Activated CD8-positive, alpha-beta memory T cell treated with anti-CD3 and anti-CD28 coated beads for 4 hours (primary cell): ENCODE measurements at places on chromosomes 1 and 21.
A peak's percentile ranks its signal among the peaks of the same experiment; 100 is the strongest.

DNA sequence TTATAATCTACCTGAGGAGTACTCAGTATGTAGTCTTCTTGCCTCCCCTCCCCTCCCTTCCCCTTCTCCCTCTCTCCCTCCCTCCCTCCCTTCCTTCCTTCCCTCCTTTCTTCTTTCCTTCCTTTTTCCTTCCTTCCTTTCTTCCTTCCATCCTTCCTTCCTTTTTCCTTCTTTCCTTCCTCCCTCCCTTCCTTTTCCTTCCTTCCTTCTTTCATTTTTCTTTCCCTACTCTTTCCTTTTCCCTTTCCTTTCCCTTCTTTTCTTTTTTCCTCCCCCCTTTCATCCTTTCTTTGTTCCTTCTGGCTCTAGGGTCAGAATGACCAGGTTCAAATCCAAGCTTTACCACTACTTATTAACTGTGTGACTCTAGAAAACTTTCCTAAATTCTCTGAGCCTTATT lies 48.5 kb upstream of the HAO2 start:
- DNase-seq = no peak

GRCh38 chr1:17609529-17609928 lies 70.0 kb downstream of the ARHGEF10L start:
- no peak for DNase-seq

- peak; percentile 60 for DNase-seq
These were observed 4.4 kb upstream of the LGR6 start for GRCh38 chr1:202189001-202189790.

DNA sequence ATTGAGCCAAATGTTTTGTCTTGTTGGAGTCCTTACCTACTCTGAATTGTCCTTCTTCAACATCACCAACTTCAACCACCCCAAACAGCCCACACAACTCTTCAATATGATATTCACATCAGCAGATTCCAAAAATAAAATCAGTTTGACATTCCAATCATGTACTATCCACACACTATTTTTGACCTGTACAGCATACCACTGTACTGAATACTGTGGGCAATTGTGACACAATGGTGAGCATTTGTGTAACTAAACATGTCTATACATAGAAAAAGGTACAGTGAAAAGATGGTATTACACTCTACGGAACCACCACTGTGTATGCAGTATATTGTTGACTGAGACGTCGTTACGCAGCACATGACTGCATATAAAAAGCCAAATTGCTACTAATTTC lies 223.1 kb downstream of the KCNT2 start:
- no peak for DNase-seq

DNA sequence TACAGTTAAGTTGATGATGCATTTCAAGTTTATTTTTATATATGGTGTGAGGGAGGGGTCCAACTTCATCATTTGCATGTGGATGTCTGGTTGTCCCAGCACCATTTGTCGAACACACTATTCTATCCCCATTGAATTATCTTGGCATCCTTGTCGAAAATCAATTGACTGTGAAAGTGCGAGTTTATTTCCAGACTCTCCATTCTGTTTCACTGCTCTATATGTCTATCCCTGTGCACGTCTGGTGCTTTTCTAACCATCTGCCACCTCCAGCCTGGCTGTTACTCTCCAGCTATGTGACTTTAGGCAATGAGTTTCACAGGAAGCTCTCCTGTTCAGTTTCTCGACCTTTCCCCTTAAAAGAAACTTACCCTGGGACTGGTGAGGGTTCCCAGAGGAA lies 137.1 kb upstream of the KLHDC7A start:
- DNase-seq = no peak

DNA sequence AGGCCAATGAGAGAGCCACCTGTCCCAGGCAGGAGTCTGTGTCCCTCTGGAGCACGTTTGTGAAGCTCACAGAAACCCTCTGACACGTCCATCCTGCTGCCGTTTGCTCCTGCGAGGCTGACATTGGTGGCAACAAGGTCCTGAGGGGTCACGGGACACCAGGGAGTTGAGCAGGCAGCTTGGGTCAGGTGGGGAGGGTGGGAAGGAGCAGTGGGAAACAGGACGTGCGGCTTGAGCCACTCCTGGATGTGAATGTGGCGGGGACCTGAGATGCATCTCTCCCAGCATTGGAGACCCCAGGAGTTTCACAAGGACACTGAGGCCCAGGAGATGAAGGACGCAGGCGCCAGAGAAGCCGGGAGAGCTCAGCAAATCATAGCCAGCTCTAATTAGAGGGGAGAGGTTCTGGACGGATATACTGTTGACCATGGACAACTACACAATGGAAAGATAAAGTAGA lies 149.0 kb downstream of the PEX14 start:
- no peak for DNase-seq

GRCh38 chr1:103267266-103267665 lies 158.9 kb upstream of the COL11A1 start:
- no peak for DNase-seq

GRCh38 chr1:225655509-225656258 lies 2.8 kb upstream of the ENAH start:
- DNase-seq = no peak

GRCh38 chr1:153535242-153536011 lies at the start of gene S100A6:
Gene S100A6, minus strand, starts transcription at chr1:153535991. Its CDS starts 652 bp downstream, at chr1:153535339.
- no peak for DNase-seq

DNA sequence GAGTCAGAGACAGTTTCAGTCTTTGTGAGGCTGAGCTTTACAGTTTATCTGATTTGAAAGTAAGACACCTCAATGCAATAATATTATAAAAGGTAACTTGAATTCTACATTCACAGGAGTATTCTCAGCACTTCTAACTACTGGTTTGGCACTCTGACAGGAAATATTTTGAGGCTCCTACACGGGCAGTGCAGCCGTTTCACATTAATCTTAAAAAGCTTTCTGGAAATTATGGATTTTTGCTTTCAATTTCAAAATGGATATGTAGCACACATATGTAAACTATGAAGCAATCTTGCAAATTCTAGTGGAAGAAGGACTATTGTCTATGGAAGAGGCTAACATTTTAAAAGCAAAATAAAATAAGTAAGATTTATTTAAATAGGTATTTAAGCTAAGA lies 262.9 kb upstream of the SNX7 start:
- DNase-seq = no peak

GRCh38 chr1:151026460-151026859 lies 9.9 kb upstream of the BNIPL start:
- no peak for DNase-seq

GRCh38 chr1:47786316-47786715 lies 210.9 kb downstream of the TRABD2B start:
- no peak for DNase-seq

DNA sequence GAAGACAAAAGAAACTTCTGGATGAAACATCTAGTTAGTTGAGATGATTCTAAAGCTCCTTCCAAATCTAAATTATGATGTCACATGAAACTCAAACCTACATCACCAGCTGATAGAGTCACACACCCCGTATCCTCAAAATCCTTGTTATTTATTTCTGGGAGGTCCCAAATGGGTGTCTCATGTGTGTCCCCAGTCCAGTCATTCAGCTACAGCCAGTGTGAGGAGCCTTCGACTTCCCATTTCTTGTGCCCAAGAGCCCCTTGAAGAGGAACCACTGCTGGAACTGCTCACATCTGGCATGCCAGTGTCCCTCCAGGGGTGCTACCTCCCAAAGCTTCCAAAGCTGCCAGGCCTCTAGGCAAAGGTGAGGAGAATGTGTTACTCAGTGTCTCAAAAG lies 32.5 kb upstream of the KCNA3 start:
- no peak for DNase-seq

DNA sequence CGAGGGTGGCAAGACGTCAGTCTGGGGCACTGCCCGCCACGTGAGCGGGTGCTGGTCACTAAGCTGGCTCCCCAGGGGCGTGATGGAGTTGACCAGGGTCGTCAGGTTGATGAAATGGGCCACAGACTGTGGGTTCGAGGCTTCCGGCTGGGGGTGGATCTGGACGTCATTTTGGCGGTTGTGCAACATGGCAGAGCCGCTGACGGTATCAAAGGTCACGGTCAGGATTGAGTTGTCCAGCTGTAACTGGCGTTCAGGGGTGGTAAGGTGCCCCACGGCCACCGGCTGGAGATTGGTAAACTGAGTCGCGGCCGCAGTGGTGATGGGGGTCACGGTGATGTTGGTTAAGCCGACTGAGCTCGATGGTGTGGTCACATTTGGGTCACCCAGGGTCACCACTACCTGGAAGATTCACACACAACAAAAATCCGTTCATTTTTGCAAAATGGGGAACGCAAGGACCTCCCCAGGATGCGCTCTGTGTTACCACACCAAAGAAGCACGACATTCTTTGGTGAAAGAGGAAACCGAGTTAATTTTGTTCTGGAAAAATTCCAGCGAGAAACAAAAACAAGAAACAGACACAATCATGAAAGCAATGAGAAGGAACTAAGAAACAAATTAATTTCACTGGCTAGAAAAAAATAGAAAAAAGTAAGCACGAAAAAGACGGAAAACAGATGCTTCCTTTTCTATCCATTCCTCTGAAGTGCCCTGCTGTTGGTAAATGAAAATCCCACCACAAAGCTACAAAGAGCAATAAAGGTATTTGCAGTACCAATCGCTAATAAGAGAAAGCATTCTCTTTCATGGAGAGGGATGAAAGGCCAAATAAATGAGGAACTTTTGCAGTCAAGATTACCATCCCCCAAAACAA lies 34.7 kb upstream of the RIPK4 start:
- DNase-seq = no peak

- DNase-seq = no peak
These were observed 120.6 kb upstream of the RAVER2 start for GRCh38 chr1:64624218-64624713.

DNA sequence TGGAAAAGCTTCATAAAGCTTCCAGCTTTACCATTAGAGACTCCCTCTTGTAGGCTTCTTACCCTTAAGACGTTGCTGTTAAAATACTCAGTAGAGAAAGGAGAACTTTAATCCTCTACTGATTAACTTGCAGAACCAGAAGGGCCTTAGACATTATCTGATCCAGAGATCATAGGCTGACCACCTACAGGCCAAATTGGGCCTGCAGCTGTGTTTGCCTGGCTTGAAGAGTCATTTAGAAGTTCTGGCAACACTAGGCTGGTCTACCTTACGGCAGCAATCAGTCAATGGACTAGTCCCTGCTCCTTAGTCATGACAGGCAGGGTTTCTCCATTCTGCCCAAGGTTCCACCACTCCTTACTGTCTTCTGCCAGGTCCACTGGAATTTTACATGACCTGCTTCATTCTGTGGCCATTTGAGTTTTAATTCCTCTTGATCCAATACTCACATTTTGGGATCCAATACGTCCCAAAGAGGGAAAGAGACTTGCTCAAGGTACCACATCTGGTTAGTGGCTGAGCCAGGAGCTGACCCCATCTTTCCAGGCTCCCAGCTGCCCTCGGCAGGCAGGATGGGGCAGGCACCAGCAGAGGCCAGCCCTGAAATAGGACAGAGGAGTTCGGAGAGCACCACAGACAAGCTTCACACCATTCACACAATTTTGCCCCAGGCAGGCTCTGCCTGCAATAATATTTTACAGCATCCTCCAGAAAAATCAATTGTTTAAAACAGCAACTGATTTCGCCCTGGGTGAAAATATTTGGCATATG lies 96.8 kb downstream of the TNR start:
- no peak for DNase-seq

DNA sequence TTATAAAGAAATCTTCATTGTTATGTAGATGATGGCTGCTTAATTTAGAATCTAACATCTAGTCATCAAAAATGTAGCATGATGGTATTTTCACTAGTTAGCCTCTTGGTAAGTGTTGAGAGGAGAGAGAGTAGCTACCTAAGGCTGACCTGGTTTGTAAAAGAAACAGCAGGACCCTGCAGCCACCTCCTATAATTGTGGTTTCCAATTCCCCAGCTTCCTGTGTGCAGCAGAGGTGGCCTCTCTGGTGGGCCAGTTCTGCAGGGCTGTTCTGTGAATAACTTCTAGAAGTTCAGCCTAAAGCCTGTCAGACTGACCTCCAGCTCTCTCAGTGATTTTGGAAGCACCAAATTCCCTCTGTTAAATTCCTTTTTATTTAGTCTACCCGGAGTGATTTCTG lies 246.4 kb upstream of the LRRC7 start:
- no peak for DNase-seq

- no peak for DNase-seq
These were observed 1.3 kb downstream of the TMEM35B start for GRCh38 chr1:34983700-34984355.

GRCh38 chr1:157274698-157275534 lies 136.7 kb upstream of the ETV3 start:
- no peak for DNase-seq

- no peak for DNase-seq
These were observed 4.1 kb downstream of the RGS18 start for GRCh38 chr1:192162376-192162775.

GRCh38 chr1:117600966-117601365 lies 4.9 kb upstream of the TENT5C start:
- DNase-seq = no peak

DNA sequence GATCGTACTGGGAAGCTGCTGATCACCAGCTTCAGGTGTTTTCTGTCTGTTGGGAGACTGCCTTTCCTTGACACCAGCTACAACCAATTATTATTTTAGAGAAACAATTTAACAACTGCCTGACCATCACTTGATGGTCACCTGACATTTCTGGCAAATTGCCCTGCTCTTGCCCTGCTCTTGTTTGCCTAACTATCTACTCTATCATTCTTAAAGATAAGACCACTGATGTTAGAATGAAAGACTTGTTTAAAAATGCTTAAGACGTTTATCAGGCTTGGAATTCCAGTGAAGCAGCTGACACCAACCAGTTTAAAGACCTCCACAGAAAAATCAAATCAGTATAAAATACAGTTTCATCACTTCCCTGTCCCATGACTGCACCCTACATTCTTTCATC lies 423.3 kb upstream of the CAMK1G start:
- no peak for DNase-seq

GRCh38 chr1:246506674-246507481 lies at the start of gene SMYD3:
Gene SMYD3, minus strand, starts transcription at chr1:246507279.
- peak; percentile 49 for DNase-seq

DNA sequence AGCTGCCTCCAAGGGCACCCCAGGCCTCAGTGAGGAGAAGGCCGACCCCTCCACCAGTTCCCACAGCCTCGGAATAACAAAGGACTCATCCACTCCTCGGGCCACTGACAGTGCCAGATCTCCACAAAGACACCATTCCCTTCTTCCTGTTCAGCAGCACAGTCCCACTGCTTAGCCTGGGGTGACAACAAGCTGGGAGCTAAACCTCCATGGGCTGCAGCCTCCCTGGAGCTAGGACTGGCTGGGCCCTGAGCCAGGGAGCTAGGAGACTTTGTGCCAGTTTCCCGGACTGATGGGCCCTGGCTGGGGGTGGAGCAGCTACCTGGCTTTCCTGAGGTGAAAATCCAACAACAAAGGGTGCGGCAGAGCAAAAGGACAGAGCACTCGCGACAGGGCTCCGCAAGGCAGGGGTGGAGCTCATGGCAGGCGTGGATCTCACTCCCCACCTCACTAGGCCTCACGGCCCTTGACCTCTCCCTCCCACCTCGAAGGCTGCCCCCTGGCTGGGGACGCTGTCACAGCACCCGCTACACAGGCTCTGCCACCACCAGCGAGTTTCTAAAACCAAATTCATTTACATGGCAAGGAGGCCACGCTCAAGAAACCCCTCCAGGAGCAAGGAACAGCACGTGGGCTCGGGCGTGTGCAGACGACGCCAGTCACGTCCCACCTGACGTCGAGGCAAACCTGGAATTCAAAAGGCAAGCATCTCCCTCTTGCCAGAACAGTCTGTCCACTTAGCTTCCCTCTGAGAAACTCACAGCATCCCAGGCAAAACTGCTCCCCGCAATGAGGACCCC lies 13.8 kb downstream of the SLC35E2B start:
- DNase-seq = no peak
